ENCODE measurements at places on chromosomes 16 and 17.

- DNase-seq: no peak
Measured at GRCh38 chr16:22641131-22641628, 130.5 kb downstream of the NPIPB5 start.

DNA sequence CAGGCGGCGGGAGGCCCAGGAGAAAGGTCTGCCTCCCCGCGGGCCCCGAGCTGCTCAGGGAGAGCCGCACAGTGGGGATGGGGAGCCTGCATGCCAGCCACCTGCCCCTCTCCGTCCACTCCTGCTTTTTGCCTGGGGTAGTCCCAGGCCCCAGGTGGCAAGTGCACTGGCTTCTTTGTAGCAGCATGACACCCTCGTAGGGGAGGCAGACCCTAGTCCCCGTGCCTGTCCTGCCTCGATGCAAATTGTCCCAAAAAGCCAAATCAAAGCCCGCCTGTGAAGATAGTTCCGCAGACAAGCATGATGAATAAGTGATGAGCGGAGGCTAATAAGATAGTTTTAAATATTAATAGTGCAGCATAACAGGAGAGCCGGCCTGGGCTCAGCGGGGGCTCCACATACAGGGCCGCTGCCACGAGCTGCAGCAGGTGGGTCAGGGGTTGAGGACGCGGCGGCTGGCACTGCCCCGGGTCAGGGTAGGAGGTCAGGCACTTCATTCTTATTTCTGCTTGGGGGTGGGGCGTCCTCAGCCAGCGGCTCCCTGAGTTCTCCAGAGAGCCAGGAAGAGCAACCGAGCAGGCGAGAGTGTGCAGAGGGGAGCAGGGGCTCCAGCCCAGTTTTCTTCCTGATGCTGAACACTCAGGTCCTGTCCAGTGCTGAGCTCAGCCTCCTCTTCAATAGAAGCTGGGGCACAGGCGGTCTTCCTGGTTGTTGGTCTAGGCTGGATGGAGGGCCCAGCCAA is 26.8 kb downstream of the GINS2 start:
- DNase-seq: no peak

- no peak for DNase-seq
Measured at GRCh38 chr17:75647061-75647460, 13.8 kb downstream of the SMIM5 start.

DNA sequence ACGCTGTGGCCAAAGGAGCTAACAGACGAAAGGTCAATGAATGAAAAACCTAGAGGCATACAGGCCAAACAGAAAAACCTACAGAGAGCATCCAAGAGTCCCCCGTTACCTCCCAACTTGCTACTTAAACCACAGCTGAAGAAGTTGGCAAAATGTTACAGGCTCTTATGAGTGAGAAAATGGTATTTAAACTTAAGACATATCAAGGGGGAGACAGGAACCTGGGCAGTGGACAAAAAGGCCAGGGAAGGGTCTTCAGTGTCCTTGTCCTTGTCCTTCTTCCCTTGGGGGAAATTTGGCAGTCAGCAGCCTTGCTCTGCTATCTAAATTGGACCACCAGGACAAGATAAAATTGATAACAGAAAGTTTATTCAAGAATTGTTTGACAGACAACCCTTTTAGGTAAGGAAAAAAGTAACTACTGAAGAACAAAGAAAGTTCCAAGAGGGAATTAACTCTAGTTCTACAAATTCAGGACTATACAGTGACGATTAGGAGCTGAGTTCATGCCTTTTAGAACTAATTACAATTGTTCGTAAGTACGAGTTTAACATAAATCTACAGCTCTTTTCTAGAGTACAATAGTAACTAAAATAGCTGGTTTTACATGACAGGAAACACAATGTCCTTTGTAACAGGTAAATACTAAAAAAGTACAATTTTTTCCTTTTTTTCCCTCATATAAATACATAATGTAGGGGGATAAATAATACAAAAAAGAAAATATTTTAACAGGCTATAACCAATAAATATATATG is 3.8 kb upstream of the HOXB2 start:
- DNase-seq: no peak

- no peak for DNase-seq
Measured at GRCh38 chr16:11047939-11048800, 103.8 kb downstream of the CLEC16A start.

DNA sequence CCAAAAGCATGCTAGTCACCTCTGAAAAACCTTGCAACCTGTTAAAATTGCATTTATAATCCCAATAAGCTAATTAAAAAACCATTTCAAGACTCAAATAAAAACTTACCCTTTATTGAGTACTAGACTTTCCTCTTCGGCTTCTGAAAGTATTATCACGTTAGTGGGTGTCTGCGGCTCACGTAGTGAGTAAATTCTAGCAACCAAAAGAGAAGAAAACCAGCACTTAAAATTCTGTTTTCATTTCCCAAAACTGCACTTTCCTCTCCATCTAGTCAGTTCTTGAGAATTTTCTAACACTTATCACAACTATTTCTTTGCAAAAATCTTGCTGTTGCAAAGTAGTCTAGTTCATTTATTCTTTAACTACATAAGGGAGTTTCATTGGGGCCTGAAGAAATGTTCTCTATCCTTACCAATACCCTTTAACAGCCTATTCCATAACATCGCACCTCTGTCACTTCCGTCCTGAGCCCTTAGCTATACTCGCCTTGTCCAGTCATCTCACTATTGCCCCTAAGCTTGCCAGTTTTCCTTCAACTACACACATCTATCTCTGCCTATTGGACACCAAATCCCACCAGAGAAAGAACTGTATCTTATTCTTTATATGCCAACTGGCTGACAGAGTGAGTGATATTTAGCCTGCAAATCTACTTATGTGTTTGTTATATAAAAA is 8.7 kb downstream of the NUP88 start:
- DNase-seq: no peak

- no peak for DNase-seq
Measured at GRCh38 chr16:70433458-70434103, 5.3 kb downstream of the ST3GAL2 start.

DNA sequence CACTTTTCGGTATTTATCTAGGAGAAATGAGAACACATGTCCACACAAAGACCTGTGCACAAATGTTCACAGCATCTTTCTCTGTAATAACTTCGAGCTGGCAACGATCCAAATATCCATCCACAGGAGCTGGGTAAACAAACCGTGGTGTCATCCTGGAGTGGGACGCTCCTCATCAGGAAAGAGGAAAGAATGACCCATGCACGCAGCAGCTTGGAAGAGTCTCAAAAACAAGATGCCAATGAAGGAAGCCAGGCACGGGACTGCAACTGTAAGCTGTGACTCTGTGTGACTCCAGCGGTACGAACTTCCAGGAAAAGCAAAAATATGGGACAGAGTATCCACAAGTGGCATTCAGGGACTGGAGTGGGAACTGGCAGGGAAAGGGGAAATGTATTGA is 36.7 kb upstream of the CIBAR2 start:
- DNase-seq: no peak

DNA sequence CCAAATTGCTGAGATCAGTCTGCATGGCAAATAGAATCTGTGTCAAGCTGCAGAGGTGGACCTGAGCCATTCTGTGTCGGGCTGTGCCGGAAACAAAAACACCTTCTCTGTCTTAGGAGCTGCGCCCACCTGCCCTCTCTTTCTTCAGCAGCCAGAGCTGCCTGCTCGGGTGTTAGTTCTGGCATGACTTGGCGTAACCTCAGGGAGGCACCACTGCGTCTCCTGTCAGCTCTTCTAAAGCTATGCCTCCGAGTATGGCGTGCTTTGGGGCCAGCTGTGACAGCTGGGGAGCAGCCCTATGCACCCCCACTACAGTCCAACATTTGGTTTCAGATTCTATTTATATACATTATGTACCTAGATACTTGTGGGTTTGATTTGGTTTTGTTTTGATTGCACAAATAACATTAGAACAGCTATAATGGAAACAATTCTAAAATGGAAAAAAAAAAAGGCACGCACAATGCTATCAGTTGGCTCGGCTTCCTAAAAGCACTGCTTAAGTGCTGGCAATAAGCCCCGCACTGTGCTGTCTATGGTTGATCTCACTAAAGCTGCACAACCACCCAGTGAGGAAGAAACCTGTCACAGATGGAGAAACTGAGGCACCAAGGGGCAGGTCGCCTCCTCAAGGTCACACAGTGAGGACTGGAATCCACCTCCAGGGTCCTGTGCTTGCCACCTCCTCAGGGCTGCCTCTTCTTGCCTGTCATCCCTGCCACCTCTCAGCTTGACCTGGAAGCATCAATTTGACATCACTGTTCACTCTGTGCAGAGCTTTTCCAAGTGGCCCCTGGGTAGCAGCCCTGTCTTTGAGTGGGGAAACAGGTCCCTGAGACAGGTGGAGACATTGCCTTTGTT is 18.7 kb upstream of the ADGRG1 start:
- no peak for DNase-seq

GRCh38 chr17:7833011-7833794 is 814 bp upstream of the KDM6B start:
- DNase-seq: no peak

DNA sequence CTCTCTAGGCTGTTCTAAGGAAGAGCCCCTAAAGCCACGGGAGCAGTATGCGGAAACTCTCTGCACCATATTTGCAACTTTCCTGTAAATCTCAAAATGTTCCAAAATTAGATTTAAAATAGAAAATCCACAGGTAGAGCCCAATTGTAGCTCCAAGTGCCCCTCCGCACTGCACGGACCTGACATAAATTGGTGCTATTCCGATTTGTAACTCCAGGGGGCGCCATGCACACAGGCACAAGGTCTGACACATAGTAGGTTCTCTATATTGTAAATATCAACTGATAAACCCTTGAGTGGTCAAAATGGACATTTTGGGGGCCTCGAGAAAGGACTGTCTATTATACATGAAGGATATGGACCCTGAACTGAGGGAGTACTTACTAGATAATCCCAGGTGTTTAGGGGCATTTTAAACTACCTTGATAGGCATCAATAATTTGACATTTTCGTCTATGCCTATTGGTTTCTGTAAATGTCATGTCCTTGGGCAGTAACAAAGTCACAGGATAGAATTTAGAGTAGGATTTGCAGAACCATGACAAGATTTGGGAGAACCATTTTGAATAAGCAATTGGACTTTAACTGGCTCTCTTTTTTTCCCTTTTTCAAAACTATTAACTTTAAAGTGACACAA is 36.6 kb upstream of the TMEM132E start:
- DNase-seq: peak; percentile 73

DNA sequence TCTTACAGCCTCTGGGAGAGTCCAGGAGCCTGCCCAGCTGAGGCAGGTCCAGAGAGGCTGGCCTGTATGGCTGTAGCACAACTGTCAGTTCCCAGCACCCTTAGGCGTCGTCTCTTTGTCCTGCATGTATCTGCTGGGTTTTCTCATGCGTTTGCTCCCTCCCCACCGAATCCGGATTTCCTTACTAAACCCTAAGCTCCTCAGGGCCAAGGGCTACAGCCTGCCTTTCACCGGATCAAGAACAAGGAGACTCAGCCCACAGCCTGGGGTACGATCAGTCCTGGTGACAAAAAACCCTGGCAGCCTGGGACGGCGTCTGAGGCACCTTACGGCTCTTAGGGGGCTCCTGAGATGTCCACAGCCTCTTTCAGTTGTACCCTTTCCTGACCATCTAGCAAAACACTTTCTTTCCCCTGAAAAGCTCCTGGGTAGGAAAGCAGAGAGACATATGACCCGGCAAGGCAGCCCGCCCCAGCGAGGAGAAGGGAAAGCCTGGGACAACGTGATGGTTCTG is 12.2 kb downstream of the HIC1 start:
- no peak for DNase-seq

- no peak for DNase-seq
Measured at GRCh38 chr16:30951193-30951592, 2.3 kb downstream of the ORAI3 start.

- DNase-seq: no peak
Measured at GRCh38 chr17:913207-913606, 66.4 kb downstream of the NXN start.

- DNase-seq: no peak
Measured at GRCh38 chr16:35410438-35410837, 1951.0 kb downstream of the TP53TG3F start.

- no peak for DNase-seq
Measured at GRCh38 chr17:74135391-74136167, 67.9 kb upstream of the RPL38 start.

DNA sequence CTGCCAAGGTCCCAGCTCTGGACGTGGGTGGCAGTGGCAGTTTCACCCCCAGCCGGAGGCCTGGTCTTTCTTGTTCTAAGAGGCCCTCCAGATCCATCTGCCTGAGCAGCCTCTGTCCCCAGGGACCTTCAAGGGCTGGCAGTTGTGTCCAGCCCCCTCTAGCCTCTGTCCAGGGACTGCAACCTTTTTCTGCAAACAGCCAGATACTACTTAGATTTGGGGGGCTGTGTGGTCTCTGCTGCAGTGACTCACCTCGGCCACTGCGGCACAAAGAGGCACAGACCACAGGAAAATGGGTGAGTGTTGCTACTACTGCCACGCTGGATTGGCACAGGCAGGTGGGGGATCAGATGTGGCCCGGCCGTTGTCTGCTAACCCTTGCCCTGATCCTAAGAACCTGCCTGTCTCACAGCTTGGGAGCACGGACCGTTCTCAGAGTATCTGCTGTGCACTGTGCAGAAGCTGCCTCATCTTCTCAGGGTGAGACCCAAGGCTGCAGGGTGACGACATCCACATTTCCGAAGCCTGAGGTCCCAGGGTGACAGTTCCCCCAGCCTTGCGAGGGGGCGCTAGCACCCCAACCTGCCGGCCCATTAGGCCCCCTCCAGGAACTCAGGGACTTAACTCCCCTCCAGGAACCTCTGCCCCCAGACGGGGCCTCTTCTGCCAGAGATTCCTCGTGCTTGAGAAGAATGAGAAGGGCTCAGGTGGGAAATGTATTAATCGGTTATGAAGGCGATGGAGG is 27.6 kb downstream of the MXRA7 start:
- DNase-seq: no peak

DNA sequence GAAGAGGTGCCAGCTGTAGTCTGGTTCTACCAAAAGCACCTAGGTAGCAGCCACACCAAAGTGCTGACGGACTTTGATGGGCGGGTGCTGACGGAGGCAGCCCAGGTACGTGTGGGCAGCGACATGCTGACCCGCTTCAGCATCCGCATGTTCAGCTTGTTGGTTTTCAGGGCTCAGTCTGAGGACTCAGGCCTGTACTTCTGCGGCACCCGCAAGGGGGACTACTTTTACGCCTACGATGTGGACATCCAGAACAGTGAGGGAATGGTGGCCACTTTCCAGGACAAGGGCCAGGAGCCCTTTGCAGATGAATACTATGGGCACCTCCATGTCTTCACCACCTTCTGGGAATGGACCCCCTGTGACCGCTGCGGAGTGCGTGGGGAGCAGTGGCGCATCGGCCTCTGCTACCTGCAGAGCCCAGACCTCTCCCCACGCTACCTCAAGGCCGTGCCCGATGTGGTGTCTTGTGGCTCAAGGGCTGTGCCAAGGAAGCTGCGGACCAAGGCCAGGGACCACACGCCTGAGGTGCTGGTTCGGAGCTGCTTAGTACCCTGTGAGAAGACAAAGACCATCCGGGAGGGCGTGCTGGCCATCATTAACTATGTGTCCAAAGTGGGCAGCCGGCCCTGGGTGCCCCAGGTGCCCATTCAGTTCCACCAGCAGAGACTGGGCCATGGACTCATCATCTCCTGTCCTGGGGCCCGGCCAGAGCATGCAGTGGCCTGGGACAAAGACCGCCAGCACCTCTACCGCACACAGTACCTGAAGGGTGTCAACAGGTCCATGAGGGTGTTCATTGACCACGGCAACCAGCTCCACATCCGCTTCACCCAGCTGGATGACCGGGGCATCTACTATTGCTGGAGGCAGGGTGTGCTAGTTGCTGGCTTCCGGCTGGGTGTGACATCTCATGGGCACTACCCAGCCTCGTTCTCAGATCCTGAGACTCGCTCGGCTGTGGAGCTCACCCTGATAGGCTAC is 5.0 kb upstream of the EFTUD2 start:
- no peak for DNase-seq

GRCh38 chr17:19386974-19387920 is at the start of gene MFAP4:
TSS of gene MFAP4 (minus strand) at chr17:19387190. CDS start at chr17:19387155, 35 bp downstream.
- DNase-seq: no peak
